ENCODE measurements at places on chromosomes 2 and 18.

DNA sequence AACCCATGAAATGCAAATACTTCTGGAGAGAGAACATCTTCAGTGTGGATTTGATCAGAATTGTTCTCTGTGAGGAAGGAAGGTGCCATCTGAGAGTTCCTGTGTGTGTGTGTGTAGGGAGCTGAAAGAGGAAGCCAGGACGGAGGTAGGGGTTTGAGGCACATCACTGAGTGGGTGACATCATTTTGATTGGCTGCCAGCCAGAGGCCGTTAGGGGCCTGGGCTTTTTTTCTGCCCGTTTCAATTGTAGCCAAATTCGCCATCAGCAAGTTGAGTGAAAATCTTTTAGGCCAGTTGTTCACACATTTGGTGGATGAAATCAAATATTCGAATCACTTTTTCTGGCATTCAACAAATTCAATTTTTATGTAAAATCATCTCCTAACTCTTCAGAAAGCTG lies 48.9 kb downstream of the TSN start:
- DNase-seq: no peak

DNA sequence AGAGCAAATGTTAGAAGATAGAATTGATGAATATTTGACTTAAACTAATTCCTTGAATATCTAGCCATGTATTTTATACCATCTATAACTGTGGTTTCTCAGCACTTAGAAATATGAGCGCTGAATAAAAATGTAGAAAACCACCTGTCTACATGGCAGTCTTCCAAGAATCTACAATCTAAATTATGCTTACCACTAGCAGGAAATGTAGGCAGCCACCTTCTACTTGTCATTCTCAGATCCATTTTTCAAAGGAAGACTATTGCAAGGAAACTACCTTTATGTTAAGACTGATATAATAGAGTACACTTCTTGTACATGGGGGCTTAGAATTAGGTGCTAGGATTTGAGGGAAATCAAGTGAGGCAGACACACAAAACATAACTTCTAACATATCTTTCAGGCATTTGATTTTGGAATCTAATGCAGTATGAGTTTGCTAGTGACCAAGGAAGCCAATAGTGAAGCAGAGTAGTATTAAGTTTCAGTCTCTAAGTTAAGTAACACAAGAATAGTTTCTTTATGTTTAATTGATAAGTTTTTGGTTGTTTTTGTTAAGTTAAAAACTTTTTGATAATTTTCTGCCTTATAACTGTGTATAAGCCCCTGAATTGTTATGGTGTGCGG lies 175.9 kb upstream of the ITGA4 start:
- no peak for DNase-seq

DNA sequence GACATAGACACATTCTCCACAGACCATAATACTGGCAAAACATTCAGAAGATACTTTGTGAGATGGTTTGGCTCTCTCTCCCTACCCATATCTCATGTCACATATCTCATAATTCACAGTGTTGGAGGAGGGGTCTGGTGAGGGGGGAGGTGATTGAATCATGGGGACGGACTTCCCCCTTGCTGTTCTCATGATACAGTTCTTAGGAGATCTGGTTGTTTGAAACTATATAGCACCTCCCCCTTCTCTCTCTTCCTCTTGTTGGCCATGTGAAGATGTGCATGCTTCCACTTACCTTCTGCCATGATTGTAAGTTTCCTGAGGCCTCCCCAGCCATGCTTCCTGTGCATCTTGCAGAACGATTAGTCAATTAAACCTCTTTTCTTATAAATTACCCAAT lies 61.1 kb downstream of the HK2 start:
- no peak for DNase-seq

- no peak for DNase-seq
Measured at GRCh38 chr2:21276163-21276562, 152.4 kb downstream of the TDRD15 start.

DNA sequence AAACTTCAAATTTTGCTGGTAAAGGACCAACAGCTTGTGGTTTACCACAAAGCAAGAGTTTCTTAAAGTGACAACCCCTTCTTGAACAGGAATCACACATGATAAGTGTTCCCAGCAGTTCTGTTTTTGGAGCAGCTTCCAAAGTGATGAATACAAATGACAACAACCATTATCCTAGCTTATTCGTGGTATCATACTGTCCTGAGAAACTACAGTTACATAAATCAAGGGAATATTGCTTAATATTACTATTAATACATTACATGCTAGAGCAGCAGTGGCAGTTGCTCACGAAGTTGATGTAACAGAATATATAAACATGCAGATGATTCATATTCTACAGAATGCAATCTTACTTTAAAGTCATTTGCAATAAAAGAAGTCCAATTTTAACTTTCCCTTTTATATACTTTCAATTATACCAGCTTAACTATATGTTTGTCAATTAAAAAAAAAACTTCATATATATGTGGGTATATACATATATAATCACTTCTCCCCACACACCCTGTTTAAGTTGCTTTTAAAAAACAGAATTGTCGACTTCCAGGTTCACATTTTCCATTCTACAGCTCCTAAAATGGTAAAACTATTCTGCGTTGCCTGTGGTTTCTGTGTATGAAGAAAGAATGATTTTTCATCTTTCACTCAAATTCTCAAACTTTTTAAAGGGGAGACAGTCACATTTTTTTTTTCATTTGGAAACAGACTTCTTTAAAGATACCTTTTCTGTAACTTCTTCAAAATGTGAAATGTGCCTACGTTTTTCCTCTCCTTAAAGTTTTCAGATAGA lies 713.6 kb downstream of the TDRD15 start:
- DNase-seq: no peak

DNA sequence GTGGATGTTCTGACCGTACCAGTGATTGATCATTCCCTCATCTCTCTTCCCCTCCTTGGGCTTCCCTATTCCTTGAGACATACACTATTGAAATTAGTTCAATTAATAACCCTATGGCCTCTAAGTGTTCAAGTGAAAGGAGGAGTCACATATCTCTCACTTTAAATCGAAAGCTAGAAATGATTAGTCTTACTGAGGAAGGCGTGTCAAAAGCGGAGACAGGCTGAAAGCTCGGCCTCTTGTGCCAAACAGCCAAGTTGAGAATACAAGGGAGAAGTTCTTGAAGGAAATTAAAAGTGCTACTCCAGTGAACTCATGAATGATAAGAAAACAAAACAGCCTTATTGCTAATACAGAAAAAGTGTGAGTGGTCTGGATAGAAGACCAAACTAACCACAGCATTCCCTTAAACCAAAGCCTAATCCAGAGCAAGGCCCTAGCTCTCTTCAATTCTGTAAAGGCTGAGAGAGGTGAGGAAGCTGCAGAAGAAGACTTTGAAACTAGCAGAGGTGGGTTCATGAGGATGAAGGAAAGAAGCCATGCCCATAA lies 144.4 kb upstream of the LYPD6 start:
- DNase-seq: no peak

DNA sequence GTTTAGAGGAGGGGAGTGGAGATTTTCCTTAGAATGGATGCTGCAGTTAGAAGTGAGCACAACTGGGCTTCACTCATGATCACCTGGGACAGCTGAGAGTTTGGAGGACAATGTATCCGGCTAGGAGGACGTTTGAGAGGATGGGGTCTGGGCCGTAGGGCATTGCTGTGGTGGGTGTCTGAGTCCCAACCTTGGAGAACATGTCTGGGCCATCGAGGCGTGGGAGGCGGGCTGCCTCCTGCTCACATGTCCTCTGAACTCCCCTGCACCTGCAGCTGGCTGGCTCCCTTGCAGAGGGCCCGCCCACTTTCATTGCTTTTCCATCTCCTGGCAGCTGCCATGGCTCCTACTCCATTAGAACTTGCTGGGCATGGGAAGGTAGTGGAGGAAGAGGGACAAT lies 203.0 kb upstream of the PXDN start:
- DNase-seq: no peak

DNA sequence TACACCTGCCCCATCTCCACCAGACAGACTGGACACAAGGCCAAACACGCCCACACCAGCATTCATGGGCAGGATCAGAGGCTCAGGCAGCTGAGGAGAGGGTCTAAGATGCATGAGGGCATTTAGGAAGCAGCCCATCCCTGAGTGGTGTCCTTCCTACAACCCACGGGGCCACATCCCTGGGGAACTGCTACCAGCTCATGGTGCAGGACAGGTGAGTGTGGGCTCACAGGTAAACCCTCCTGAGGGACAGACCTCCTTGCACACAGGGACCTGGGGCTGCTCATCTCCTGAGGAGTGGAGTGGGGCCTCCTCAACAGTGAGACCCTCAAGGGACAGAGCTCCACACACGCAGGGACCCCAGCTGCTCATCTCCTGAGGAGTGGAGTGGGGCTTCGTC lies 14.6 kb downstream of the PARD6G start:
- DNase-seq: no peak

DNA sequence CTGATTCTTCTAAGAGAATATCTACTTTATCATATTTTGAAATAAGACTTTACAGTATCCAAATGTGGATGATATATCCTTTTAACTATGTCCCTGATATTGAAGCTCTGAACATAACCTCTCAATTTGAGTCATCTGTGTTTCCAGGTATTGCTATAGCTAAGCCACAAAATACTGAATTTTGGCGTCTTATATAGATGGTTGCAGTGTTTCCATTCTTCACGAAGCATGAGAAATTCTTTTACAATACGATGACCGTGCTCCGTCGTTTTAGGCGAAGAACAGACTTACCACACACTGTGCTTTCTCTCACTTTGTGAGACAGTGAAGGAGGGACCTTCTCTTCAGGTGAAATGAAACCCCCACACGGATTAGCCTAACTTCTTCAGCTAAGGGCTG lies 45.3 kb downstream of the LRRFIP1 start:
- no peak for DNase-seq

DNA sequence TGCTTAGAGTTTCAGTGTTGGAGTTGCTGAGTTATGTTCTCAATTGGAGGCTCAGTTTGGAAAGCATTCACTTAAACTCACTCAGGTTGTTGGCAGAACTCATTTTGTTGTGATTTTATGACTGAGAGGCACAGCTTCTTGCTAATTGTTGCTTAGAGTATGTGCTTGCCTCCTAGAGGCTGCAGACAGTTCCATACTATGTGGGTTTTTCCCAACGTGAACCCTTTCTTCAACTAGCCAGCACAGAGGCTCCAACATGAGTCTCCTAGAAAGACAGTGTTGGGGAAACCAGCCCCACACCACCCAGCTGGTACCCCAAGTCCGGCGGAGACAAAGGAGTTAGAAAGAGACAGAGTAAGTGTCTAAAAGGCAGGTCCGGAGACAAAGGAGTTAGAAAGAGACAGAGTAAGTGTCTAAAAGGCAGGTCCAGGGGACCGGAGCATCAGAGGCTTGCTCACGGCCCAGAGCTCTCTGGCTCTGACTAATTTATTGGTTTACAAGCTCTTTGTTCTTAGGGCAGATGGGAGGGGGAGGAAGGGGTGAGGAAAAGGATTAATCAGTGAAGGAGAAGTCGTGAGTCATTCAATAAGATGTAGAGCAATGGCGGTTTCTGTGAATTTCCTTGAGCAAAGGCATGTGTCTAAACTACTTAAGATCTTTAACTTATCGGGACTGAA lies 999.7 kb upstream of the LRRTM1 start:
- no peak for DNase-seq

- DNase-seq: no peak
Measured at GRCh38 chr2:185567940-185568339, 170.7 kb upstream of the FSIP2 start.

GRCh38 chr2:157267476-157267875 lies 10.0 kb downstream of the GALNT5 start:
- no peak for DNase-seq

GRCh38 chr2:234961784-234962183 lies 10.0 kb downstream of the SH3BP4 start:
- no peak for DNase-seq

DNA sequence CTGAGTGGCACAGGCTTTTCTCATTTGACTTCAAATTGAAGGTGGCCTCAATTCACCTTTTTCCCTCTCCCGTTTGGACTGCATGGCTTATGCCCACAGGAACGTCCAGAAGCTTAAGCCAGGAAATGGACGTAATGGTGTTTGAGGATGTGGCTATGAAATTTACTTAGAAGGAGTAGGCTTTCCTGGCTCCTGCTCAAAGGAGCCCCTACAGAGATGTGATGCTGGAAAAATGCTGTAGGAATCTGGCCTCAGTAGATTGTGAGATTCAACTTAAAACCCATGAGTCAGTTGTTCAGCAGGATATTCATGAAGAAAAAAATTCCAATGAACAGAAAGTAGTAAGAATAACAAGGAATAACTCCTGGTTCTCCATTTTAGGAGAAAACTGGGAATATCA lies 129.0 kb downstream of the ICOS start:
- no peak for DNase-seq

- no peak for DNase-seq
Measured at GRCh38 chr18:68041327-68041726, 524.8 kb upstream of the DSEL start.

- no peak for DNase-seq
Measured at GRCh38 chr18:9751371-9752031, 43.4 kb downstream of the RAB31 start.

GRCh38 chr2:195638750-195639149 lies 18.3 kb upstream of the SLC39A10 start:
- DNase-seq: no peak

DNA sequence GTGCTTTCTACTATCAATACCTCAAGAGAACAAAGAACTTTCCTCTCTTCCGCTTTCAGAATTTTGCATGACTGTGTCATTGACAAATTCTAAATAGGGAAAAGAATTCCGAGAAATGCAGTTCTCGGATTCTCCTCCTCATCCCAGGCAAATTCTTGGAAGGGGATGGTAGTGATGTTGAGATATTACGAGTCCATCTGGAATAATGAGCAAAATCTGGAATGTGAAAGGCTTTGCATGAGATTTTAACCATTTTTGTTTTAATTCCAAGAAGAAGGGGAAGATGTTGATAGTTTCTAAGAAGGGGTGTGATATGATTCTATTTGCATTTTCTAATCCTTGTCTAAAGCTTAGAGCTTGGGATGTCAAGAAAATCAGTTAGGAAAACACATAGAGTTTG lies 127.1 kb upstream of the DOCK10 start:
- no peak for DNase-seq

DNA sequence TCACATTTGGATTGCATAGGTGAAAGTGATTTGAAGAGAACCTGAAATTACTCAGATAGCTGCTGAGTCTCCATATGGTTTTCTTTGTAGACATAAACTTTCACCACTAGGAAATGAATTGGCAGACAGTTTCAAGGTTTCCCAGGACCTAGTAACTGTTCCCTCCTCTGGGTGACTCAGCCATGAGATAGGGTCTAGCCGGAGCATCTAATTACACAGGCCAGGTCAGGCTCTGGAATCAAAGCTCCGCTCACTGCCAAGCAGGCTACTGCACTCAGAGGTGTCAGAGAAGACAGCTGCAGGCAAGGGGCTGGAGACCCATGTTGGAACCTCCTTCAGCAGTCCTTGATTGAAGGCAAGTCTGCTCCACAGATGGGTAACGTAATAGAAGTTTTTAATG lies 429.2 kb downstream of the TNS1 start:
- no peak for DNase-seq

DNA sequence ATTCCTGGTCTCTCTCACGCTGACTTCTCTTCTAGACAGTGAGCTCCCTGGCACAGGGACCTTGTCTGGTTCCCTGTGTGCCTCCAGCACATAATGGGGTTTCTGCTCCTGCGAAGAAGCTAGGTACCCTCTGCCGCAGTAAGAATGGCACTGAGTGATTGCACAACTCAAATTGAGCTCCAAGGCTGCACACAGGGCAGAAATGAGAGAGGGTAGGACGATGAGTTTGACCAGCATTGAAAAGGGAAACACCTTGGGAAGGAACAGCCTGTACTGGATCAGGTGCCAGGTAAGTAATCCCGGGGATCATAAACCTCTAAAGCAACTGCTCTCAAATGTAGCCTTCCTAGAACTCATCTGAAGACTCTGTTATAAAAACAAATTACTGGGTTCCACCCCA lies 21.0 kb upstream of the MSGN1 start:
- no peak for DNase-seq

- DNase-seq: no peak
Measured at GRCh38 chr2:7428454-7429204, 511.4 kb downstream of the RNF144A start.

All from activated T-cell treated with anti-CD3 and anti-CD28 coated beads for 1 hour (primary cell).